Spinal cord (tissue), 10 donors: ENCODE measurements at places on chromosomes 2 and 18.

- DNase-seq: peak; percentile 43
Measured at GRCh38 chr2:1744446-1745170, at the start of gene PXDN. PXDN (minus strand) TSS chr2:1744515; CDS start chr2:1744455, 60 bp downstream.

DNA sequence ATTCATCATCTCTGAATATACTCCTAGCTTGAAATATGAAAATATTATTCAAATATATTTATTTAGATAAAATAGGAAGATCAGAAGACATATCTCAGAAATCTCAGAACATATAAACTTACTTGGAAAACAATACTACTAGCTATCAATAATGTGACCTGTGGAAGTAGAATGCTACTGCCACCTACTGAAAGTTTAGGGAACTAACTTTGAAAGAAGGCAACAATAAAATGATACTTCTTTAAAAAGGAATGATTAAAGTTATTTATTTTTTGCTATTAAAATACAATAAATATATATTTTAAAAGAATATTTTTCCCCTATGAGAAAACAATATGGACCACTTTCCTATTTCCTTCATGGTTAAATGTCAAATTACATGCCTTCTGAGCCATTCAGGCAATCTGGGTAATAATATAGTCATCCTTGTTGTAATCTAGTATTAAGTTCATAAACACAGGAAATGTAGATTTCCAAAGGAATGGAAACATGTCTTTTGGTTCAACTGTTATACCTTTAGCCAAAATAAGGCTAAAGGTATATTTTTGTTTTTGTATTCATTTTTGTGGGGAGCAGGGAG is 26.0 kb downstream of the ACADL start:
- DNase-seq: peak; percentile 52

- DNase-seq: no peak
Measured at GRCh38 chr2:33188799-33189198, 242.0 kb downstream of the LTBP1 start.

DNA sequence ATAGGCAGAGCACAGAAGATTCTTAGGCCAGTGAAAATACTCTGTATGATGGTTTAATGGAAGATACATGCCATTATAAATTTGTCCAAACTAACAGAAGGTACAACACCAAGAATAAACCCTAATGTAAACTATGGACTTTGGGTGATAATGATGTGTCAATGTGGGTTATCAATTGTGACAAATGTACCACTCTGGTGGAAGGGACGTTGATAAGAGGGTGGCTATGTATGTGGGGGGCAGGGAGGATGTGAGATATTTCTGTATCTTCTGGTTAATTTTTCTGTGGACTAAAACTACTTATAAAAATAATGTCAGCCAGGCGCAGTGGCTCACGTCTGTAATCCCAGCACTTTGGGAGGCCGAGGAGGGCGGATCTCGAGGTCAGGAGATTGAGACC is 86.2 kb downstream of the HNRNPLL start:
- no peak for DNase-seq
